ENCODE measurements at places on chromosomes 12 and 14.

DNA sequence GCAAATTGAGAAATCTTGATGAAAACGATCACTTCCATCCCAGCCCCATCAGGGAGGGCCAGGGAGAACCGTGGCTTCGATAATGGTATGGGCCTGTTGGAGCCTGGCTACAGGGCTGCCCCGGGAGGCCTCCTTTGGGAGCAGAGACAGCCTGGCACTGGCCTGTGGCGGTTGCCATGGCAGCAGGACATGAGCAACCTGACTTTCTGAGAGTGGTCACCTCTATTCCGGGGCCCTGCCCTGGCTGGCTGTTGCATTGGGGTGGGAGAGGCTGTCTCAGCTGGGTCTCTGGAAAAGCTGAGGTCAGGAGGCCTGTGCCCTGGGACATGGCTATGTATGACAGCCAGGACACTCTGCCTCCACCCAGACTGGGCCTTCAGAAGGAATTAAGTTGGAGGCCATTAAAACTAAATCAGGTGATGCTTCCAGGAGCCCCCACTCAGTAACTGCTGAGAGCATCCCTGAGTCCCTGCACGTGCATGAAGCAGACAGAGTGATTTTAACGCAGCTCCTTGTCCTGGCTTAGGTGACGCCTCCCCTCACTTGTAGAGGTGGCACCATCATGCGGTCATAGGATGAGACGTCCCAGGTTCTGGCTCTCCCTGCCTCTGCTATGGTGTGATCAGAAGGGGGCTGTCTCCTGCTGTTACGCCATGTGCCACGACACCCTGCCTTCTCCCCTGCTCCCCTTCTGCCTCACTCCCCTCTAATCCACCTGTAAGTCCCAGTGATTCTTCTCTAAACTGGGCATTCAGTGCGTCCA lies 126.3 kb downstream of the SLC25A47 start:
- no peak for DNase-seq

- no peak for DNase-seq
These were observed 131.9 kb downstream of the DAD1 start for GRCh38 chr14:22456998-22457594.

GRCh38 chr12:32139064-32139421 lies 32.4 kb downstream of the BICD1 start:
- peak; percentile 52 for DNase-seq

DNA sequence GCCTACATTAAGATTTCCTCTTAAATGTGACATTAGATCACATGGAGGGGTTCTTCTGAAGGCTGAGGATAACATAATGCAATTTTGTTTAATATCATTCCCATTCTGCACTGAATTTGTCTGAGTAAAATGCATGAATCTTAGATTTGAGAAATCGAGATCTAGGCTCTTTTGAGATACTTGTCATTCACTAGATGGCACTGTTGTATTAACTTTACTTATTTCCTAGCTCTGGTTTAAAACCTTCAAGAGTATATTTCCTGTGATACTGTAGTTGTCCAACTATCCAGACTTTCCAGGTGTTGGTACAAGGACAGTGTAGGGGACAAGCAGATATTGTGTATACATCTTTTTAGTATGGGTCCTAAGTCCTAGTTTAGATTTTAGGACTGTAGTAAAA lies 91.7 kb upstream of the SEL1L start:
- DNase-seq, result peak; percentile 44

- peak; percentile 61 for DNase-seq
These were observed 2.3 kb downstream of the SLC25A29 start for GRCh38 chr14:100303925-100304324.

All from mesendoderm (in vitro differentiated cells).